NAMALWA (cell line): ENCODE measurements at places on chromosomes 3 and 15.

- DNase-seq = peak; percentile 46
These were observed 5.5 kb downstream of the AP3S2 start for GRCh38 chr15:89888214-89888804.

DNA sequence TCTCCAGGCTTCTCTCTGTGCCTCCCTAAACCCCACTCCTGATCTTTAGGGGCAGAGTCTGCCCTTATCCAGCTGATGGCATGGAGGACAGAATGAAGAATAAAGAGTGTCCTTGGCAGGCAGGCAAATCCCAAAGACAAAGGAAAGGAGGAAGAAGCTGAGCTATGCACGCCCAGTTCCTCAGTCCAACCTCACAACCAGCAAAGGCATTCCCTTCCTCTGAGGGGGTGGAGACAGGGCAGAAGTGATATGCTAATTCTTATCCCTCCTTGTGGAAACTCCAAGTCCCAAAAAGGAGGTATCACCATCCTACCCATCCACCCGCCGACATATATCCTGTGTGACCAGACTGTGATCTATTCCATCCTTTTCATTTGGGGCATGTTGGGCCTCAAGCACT is 10.5 kb upstream of the CCDC54 start:
- DNase-seq = no peak

GRCh38 chr3:11071096-11071755 is 78.7 kb downstream of the SLC6A1 start:
- DNase-seq = no peak

- DNase-seq = no peak
These were observed at the start of gene ADCY5 for GRCh38 chr3:123448536-123449101. TSS of gene ADCY5 (minus strand) at chr3:123449090. CDS start at chr3:123448545, 545 bp downstream.

DNA sequence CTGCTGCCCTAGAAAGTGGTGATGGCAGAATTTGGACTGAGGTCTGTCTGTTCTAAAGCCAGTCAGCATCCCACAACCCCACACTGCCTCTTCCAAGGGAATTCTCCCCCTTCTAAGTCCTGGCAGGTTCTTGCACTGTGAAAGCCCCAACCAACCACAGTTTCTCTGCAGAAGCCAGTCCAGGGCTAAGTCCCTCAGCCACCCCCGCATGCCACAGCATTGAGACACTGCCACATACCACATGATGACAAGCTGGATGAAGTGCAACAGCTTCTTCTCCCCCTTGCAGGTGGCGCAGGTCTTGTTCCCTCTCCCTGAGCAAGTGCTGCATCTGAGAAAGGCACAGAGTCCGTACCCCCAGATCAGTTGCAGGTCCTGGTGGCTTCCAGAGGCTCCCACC is 18.6 kb downstream of the SSUH2 start:
- no peak for DNase-seq

DNA sequence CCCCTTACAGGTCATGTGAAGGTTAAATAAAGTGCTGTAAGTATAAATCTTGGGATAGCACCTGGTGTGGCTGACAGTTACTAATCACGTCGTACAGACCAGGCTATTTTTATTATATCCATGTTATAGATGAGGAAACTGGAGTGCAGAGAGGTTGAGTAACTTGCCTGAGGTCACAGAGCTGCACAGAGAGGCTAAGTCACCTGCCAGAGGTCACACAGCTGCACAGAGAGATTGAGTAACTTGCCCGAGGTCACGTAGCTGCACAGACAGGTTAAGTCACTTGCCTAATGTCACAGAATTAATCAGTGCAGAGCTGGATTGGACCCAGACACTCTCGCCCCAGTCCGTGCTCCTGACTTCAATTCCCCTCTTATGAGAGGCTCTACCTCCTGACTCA is 171.5 kb downstream of the NUP210 start:
- no peak for DNase-seq

- no peak for DNase-seq
These were observed 73.0 kb downstream of the EEFSEC start for GRCh38 chr3:128226186-128226725.

- DNase-seq = no peak
These were observed 59.0 kb downstream of the FHIT start for GRCh38 chr3:61192222-61192621.

DNA sequence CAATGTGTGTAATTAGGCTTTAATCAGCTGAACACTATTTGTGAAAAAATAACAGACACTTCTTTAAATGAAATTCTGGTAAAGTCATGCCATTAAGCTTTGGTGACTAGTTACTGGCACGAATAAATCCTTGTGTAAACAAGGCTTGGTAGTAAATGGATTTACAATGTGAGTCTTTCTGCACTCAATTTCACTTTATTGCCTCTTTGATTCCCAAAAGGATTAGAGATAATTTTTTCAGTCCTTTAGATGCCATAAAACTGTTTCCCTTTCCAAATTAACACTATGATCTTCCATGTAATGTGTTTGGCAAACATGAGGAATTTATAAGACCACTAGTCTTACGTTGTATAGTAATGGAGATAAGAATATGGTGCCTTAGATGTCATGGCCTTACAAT is 339.5 kb upstream of the DNAJC19 start:
- no peak for DNase-seq

DNA sequence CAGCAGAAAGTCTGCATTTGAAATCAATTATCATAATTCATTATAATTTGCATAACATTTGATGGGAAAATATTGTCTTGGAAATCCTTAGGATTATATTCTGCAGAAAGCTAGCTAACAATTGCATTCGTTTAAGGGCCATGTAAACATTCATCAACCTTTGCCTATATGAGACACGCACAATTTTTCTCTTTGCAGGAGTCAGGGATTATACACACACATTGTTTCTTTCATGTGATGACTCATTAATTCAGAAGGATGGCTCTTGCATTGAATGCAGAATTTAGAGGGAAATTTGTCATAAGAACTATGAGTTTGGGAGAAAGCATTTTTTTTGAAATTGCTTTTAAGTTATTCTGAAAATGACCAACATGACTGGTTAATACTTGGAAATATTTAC is 844.7 kb downstream of the DIPK2A start:
- DNase-seq = no peak

DNA sequence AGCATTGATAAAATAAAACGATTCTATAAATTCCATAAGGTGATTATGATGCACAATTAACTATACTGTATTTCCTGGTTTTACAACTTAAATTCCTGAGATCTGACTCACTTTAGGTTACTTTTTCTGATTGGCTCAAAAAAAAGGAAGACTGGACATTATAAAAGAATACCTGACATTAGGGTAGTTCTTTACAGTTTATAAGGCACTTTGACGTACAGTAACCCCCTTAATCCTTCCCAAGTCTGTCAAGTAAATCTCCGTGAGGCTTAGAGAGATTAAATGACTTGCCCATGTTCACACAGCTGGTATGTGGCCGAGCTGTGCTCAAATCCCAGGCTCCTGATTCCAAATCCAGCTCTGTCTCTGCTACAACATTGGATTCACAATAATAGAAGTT is 1.0 kb upstream of the SLTM start:
- no peak for DNase-seq

DNA sequence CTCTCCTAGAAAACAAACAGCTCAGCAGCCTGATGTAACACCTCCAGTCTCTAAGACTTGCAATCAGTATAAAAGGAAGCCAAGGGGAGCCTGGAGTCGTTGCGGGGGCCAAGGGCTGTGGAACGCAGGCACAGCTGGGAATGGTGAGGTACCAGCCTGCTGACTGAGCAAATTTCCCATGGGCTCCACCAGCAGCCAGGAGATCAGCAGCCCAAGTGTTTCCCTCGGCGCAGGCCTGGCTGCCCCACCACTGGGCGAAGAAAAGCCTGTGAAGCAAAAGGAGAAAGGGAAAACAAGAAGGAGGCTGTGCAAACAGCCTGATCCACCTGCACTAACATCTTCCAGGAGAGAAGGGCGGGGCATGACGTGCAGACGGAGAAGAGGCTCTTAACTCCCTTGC is 155.3 kb downstream of the SHQ1 start:
- DNase-seq = no peak

DNA sequence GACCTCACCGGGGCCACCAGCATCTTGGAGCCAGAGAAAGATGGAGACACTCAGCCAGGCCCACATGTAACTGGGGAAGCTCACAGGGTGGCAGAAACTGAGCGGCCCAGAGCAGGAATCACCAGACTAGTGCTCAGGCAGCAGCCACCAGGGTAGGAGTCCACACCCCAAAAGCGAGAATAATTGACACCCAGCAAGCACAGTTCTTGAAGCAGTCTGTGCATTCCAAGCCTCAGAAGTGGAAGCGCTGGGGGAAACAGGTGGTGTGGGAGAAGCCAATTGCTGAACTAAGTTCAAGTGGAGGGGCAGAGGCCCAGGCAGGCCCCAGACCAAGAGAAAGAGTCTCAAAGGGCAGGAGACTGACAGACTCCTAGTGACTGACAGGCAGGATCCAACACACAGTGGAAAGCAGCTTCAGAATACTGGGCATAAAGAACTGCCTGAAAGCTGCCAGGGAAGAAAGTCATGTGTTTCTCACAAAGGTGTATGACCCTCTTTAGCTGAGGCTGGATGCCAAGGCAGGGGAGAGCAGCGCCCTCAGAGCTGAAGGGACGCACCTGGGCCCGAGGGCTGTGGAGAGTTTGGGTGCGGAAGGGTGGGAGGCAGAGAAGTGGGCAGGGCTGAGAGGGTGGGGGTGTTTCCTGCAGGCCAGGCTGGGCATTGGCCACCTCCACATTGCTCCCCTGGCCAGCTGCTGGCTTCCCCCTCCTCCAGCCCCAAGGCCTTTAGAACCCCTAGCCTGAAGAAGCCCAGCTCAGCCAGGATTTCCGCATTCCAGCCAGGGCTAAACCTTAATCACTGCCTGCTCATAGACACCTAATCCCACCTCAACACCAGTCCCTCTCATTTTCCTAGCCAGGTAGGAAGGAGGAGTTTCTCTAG is 7.7 kb downstream of the NT5DC2 start:
- DNase-seq = no peak

GRCh38 chr15:74530771-74531143 is 10.3 kb upstream of the ARID3B start:
- no peak for DNase-seq

DNA sequence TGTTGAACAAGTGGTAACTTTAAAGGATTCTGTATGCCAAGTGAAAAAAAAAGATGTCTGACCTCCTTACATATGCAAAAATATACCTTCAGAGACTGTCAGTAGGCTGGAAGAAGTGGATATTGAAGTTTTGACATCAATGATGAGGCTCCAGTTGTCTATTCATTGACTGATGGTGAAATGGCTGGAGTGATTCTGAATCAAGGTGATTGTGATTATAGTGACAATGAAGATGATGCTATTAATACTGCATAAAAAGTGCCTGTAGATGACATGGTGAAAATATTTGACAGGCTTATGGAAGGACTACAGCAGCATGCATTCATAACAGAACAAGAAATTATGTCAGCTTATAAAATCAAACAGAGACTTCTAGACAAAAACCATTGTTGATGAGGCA is 4.1 kb downstream of the CCR8 start:
- no peak for DNase-seq
